ENCODE measurements at places on chromosomes 12 and 14.

DNA sequence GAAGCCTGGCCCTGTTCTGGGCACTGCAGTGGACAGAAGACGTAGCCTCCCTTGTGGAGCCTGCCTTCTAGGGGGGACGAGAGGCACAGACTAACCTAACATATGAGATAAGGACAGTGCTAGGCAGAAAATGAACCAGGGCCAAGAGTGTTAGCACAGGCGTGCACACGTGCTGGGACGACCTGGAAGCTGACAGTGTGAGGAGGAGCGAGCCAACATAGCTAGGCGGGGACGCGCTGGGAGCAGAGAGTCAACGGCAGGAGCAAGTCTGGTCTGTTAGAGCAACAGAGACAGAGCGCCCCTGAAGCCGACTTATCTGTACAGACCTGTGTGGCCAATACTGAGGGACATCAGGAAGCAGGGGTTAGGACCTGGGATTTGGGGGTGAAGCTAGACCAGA, 8.0 kb downstream of the PXMP2 start:
- no peak for DNase-seq

- DNase-seq: peak; percentile 64
These were observed at the start of gene CNTN1 for GRCh38 chr12:40691913-40692764. Gene CNTN1, plus strand, starts transcription at chr12:40692439.

- no peak for DNase-seq
These were observed 27.5 kb downstream of the GSG1 start for GRCh38 chr12:13075786-13076570.

GRCh38 chr12:64054079-64054520, 168.0 kb downstream of the KICS2 start:
- DNase-seq: no peak

GRCh38 chr12:58206876-58207275, 265.5 kb downstream of the ATP23 start:
- DNase-seq: no peak

DNA sequence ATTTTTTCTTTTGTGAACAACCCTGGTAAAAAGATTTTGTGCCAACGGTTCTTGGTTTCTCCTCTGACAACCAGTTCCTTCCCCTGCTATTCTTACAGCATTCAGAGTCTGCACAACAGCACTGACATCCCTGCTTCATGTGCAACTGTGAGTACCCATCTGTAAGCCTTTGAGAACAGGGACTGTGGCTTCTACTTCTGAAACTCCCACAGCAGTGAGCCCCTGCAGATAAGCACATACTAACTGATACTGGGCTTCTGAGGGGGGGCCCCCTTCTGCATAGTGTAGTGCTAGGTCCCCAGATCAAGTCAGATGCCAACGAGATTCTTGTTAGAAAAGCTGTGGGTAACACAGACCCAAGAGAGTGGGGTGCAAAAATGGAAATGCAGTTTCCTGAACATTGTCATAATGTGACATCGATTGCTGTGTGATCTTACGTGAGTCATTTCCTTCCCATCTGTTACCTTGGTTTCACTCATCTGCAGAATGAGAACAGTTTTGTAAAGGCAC, 11.1 kb upstream of the NINJ2 start:
- no peak for DNase-seq

DNA sequence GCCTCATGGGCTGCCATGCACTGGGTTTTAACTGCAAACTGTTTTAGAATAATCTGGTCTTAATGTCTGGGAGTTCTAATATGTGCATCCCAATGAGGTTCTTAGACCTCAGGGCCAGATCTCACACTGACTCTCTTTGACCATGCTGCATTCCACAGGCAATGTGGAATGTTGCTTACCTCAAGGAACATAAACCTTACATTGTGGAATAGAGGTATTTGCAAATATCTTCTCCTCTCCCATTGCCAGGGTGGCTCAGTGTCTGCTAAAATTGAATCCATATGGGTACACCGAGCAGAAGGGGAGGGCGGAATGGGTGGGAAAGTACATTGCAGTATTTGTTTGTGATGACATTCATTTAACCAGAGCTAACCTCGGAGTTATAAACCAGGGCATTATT, 78.6 kb downstream of the CHST11 start:
- DNase-seq: no peak

- peak; percentile 24 for DNase-seq
These were observed 23.1 kb upstream of the RNASE12 start for GRCh38 chr14:20614038-20614840.

DNA sequence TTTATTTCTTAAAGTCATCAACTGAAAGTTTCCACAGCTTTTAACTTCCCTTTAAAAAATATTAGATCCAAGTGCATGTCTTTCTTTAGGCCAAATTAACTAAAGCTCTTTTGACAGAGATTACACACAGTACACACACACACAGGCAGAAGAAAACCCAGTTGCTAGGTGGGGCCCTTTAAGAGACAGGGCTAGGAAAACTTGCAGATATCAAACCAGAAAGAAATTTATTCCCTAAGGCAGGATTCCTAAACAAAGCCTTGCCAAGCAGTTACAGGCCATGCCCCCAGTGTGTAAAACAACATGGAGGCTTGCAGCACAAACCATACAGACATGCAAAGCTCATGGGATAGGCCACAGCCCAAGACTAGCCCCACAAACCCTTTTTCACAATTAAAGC, 123.4 kb downstream of the FSCB start:
- no peak for DNase-seq

DNA sequence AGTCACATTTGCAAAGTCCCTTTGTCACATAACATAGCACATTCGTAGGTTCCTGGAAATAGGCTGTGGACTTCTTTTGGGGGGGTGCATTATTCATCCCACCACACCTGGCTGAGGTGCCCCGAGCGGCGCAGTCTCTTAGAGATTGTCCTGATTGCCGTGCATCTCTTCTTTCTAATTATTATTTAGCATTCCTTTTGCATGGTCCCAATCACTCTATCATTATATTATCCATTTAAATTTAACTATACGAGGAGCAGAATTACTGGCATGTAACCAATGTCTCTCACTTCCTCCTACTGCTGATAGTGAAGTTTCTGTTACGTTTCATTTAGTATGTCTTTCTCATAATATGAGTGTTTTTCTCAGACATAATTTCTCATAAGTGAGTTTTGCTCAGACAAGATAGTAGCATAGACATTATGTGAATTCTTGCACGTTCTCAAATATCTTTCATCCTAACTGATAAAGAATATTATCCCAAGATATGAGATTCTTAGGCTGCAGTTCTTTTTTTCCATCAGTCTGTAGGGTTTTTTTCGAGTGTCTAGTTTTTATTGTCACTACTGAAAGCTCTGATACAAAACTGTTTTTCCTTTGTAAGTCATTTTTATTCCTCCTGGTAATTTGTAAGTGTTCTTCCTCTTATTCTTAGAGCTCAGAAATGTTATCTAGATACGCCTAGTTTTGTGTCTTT, 444.3 kb downstream of the NELL2 start:
- DNase-seq: no peak

GRCh38 chr14:101235335-101236103, 325.8 kb upstream of the DIO3 start:
- DNase-seq: no peak

GRCh38 chr12:100279607-100280244, 12.7 kb downstream of the SCYL2 start:
- no peak for DNase-seq
